Central memory CD8-positive, alpha-beta T cell (primary cell): ENCODE measurements at places on chromosomes 2 and 18.
A peak's percentile ranks its signal among the peaks of the same experiment; 100 is the strongest.

- no peaks in the 10 kb centered on the region for H3K4me1 ChIP-seq
- H3K27ac ChIP-seq: no peak overlapping the region
- DNase-seq: no peak
Observed at GRCh38 chr2:219433666-219434467, 776 bp upstream of the SPEG start.

- no peak overlapping the region for H3K4me3 ChIP-seq
- H3K4me1 ChIP-seq: no peaks in the 10 kb centered on the region
- no peak overlapping the region for H3K27ac ChIP-seq
- DNase-seq: no peak
- H3K36me3 ChIP-seq: no peaks in the 10 kb centered on the region
Observed at GRCh38 chr18:55088561-55088960, 129.3 kb upstream of the CCDC68 start.

DNA sequence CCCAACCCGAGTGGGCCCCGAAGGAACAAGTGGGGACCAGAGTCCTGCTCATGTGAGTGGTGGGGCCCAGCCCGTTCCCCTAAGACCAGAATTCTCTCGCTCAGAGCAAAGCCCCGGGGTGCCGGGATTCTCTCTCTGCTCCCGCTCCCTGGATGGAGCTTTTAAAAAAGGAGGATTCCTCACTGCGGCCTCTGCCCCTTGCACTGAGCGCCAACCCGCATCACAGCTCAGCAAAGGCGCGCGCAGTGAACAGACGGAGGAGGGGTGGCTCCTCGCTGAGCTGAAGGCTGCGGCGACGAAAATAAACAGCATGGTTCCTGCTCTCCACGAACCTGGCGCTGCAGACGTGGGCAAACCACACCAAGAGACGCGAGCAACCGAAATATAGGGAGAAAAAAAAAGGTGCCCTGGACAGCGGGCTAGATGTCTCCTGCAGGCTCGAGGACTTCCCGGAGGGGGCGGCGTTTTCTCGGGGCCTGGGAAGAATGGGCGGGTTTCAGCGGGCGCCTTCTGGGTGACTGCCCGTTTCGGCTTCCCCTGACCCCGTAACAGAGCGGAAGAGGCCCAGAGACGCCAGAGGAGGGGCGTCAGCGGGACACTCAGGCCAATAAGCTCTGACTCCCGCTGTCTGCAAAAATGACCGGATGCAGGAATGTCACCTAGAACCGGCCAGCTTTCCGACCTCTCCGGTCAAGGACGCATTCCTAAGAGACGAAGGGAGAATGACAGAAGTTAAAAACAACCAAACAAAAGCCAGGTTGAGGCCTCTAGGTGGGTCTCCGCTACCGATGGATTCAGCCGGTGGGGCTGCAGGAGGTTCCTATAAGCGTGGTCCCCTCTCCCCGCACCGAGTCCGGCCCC, 819 bp upstream of the KLF11 start:
- H3K36me3 ChIP-seq: peaks cover 12% of the 10 kb centered on the region
- H3K27ac ChIP-seq: peak overlapping the region; percentile 94
- peaks cover 21% of the 10 kb centered on the region for H3K4me1 ChIP-seq
- DNase-seq: no peak
- no peaks in the 10 kb centered on the region for H3K27me3 ChIP-seq

DNA sequence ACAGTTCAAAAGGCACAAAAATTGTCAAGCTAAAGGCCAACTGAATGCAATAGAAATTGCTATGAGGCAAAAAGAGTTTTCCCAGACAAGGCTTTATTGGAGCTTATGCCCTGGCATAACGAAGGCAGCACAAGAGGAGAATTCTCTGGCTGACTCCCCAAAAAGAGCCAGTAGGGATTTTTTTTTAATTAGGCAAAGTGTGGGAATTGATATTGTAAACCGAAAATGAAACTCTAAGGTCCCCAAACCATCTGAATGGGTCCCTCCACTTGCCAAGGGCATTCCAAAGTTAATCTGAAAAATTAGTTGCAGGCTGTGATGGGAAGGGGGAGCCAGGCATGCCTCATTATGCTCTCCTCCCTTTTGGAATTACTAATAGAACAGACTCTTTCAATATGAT, 118.9 kb downstream of the SPOPL start:
- H3K4me3 ChIP-seq: no peak overlapping the region
- H3K36me3 ChIP-seq: no peaks in the 10 kb centered on the region
- no peak overlapping the region for H3K27ac ChIP-seq
- H3K27me3 ChIP-seq: peaks cover 55% of the 10 kb centered on the region
- no peak for DNase-seq

GRCh38 chr2:58973811-58974281, 732.7 kb upstream of the FANCL start:
- H3K36me3 ChIP-seq: no peaks in the 10 kb centered on the region
- H3K4me3 ChIP-seq: no peak overlapping the region
- no peak overlapping the region for H3K27ac ChIP-seq

DNA sequence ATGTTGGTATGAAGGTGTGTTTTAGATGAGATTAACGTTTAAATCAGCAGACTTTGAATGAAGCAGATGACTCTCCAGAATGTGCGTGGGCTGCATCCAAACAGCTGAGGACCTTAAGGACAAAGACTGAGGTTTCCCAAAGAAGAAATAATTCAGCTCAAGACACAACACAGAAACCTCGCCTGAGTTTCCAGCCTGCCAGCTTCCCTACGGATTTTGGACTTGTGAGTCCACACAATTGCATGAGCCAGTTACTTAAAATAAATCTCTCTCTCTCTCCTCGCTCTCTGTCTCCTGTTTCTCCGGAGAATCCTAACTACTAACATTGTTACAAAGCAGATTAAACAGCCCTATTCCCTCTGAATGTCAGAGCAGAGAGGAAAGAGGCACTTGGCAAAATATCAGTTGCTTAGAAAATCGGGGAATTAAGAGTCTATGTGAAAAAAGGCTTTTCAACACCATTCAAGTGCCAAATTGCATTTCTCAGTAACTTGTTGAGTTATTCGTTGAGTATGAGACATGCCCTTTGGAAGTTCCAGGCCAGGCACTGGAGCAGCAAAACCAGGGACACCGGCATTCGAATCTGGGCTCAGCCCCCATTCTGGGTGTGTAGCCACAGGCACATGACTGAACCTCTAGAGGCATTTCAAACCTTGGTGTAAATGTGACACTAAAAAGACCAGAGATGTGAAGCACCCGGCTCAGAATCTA, 174.6 kb upstream of the PID1 start:
- H3K4me1 ChIP-seq: no peaks in the 10 kb centered on the region
- DNase-seq: no peak
- no peaks in the 10 kb centered on the region for H3K36me3 ChIP-seq
- no peak overlapping the region for H3K27ac ChIP-seq
- H3K27me3 ChIP-seq: peaks cover 20% of the 10 kb centered on the region

DNA sequence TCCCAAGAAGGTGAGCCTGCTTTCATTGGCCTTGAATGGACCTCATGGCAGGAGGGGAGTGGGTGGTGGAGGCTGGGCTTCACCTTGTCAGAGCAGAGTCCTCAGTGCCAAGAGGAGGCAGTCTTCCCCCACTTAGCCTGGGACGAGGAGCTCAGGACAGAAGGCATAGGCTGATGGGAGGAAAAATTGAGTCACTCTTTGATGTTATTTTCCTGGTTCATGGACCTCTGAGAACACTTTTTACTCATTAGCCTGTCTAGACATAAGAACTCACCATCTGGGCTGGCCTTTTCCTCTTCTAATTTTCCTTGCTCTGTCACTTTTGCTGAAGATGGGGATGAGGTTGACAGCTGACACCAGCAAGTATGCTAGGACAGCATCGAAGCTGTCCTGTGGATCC, 225.7 kb upstream of the TNP1 start:
- no peaks in the 10 kb centered on the region for H3K36me3 ChIP-seq
- DNase-seq: no peak
- peaks cover 25% of the 10 kb centered on the region for H3K27me3 ChIP-seq
- no peak overlapping the region for H3K4me3 ChIP-seq
- H3K27ac ChIP-seq: no peak overlapping the region

DNA sequence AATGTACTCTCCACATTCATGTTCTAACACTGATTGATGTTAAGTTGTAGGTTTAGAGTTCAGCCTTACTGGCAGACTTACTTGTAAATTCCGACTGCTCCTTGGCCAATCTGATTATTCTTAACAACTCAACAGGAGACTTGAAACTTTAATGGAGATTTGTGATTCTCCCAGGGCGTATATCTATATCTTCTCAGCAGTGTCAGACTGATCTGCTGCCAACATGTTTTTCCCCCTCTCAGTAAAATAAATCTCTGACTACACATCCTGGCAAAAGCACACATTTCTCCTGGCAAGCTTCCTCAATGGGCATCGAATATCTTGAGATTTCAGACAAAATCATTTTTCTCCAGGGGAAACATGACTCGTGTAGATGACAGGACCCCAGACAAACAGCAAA, 1041.2 kb downstream of the DPP10 start:
- H3K27me3 ChIP-seq: no peaks in the 10 kb centered on the region
- H3K36me3 ChIP-seq: no peaks in the 10 kb centered on the region
- H3K4me3 ChIP-seq: no peak overlapping the region
- H3K27ac ChIP-seq: no peak overlapping the region
- H3K4me1 ChIP-seq: no peaks in the 10 kb centered on the region

DNA sequence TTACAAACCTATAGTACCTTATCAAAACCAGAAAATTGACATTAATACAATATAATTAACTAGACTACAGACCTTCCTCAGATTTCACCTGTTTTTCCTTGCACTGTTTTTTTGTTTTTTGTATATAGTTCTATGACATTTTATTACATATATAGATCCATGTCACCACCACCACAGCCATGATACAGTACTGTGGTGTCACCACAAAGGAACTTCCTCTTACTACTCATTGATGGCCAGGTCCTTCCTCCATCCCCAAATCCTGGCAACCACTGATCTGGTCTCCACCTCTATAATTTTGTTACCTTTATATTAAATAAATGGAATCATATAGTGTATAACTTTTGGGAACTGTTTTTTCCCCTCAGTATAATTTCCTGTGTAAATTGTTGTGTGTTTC, 19.4 kb upstream of the ATP6V1B1 start:
- H3K27me3 ChIP-seq: peaks cover 41% of the 10 kb centered on the region
- DNase-seq: no peak
- no peaks in the 10 kb centered on the region for H3K36me3 ChIP-seq
- no peaks in the 10 kb centered on the region for H3K4me1 ChIP-seq
